ENCODE measurements at places on chromosomes 2 and 18. TPM values are rescaled to one million over a fixed set of nuclear protein-coding genes. Genes with fewer than 3 reads are reported as not detected.

Gene CCL20
- total RNA-seq = not detected

Gene PFN4
- total RNA-seq = 0.93 TPM

Gene ADD2
- total RNA-seq = 1.7 TPM

Gene MRPL30
- 17.4 TPM for total RNA-seq

Gene TLX2
- not detected for total RNA-seq

Gene MYO5B
- total RNA-seq = 4.5 TPM

Gene CFAP65
- total RNA-seq = not detected

Gene CLEC4F
- total RNA-seq = not detected

Gene SLC4A3
- total RNA-seq = 2.0 TPM

Gene ECEL1
- 2.1 TPM for total RNA-seq

Gene STARD6
- not detected for total RNA-seq

Gene PHLPP1
- 16.5 TPM for total RNA-seq

Gene TOGARAM2
- 0.78 TPM for total RNA-seq

Gene DCC
- not detected for total RNA-seq

Gene NR4A2
- total RNA-seq = 10.4 TPM

Gene CTNNA2
- 0.12 TPM for total RNA-seq

Gene LYPD6B
- total RNA-seq = not detected

Gene ATIC
- 41.0 TPM for total RNA-seq

Gene HOXD13
- not detected for total RNA-seq

Gene IL36RN
- not detected for total RNA-seq

Gene HTR2B
- 5.1 TPM for total RNA-seq

Gene ABCB11
- 0.21 TPM for total RNA-seq

Gene SLC30A3
- 0.78 TPM for total RNA-seq

Gene TRAF3IP1
- 21.0 TPM for total RNA-seq

Gene POTEI
- total RNA-seq = 0.06 TPM

Gene MERTK
- total RNA-seq = 29.7 TPM

Gene GPBAR1
- total RNA-seq = 3.7 TPM

Gene CYP27C1
- total RNA-seq = 0.16 TPM

Gene NCL
- 294 TPM for total RNA-seq

Gene BCL2L11
- 14.2 TPM for total RNA-seq

Gene GREB1
- total RNA-seq = 8.6 TPM

Gene TGIF1
- 48.0 TPM for total RNA-seq

Gene ETAA1
- total RNA-seq = 11.7 TPM

Gene IL1R2
- total RNA-seq = 38.3 TPM

Gene CDK15
- 7.7 TPM for total RNA-seq
